ENCODE measurements at places on chromosomes 1 and 21.

GRCh38 chr1:156492591-156493080, 7.9 kb downstream of the MEF2D start:
- no peak for DNase-seq

GRCh38 chr1:20386323-20387081, 95.8 kb downstream of the VWA5B1 start:
- DNase-seq = no peak

GRCh38 chr21:42373196-42373907, 7.0 kb upstream of the TFF1 start:
- no peak for DNase-seq

DNA sequence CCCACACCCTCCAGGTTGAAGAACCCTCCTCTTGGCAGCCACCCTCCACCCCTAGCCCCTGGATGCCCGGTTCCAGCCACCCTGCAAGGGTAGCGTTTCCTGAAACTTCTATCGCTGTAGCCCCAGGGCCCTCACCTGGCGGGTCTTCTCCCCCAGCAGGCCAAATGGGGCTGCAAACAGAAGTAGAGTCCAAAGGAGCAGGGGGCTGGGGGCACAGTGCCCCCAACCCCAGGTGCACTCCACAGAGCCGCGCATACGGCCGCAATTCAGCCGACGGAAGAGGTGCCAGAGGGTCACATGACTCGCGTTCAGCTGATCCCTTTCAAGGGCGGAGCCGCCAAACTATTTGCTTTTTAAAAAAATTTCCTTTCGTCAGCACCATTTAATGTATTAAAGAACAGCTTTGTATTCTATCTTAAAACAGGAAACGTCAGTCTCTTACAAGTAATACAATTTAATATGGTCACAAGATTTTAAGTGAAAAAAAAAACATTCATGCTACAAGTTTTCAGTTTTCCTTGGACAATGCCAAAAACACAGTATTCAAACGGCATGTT, at the start of gene GLMP:
Gene GLMP (minus strand): TSS at position 289 of the 557 bp plus-strand sequence. CDS start 34 bp downstream, at position 255.
- peak; percentile 23 for DNase-seq

GRCh38 chr1:40383488-40384412, 10.2 kb downstream of the SMAP2 start:
- no peak for DNase-seq

- no peak for DNase-seq
Measured at GRCh38 chr1:156226782-156227181, 14.0 kb downstream of the PMF1 start.

- no peak for DNase-seq
Measured at GRCh38 chr21:8994640-8995511, 1526.5 kb upstream of the TPTE start.

DNA sequence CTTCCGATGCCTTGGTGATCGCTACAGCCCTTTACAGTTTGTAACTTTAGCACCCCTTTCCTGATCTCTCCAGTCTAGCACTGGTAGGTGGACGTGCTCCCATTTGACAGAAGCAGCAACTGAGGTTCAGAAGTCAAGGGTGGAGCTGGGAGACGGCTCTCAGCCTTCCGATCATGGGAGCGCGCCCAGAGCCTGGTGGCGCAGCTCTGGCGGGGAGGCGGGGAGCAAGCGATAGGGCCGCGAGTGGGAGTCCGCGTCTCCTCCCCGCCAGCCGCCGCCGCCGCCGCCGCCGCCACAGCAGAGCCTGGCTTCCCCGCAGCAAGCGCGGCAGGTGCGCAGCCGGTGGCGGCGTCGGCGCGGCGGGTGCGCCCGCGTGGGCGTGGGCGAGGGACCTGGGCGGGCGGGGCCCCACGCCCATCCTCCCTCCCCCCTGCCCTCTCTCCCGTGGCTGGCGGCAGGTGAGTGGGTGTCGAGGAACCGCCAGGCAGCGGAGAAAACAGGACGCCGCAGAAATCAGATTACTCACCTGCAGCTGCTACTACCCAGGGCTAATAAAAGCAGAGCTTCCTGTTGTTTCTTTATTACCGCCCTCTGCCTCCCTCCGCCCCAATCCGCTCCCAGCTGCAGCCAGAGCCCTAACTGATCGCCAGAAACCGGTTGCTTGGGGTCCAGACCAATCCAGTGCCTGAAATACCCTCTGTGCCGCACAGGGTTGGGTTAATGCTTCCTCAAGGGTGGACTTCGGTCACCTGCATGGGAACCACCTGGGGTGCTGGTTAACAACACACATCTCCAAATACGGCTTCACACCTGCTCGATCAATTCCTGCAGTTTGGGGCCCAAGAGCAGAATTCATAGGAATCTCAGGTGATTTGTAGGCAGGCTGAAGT, 60.2 kb upstream of the ID3 start:
- peak; percentile 88 for DNase-seq

- no peak for DNase-seq
Measured at GRCh38 chr1:63874278-63874880, 100.6 kb downstream of the ROR1 start.

GRCh38 chr1:162213281-162213912, 143.9 kb downstream of the NOS1AP start:
- DNase-seq = no peak

- DNase-seq = no peak
Measured at GRCh38 chr1:23304140-23304620, 39.9 kb downstream of the HNRNPR start.

- DNase-seq = no peak
Measured at GRCh38 chr1:172452536-172453152, 8.8 kb upstream of the PIGC start.

GRCh38 chr21:35508139-35508888, 459.2 kb upstream of the RUNX1 start:
- DNase-seq = no peak

- no peak for DNase-seq
Measured at GRCh38 chr1:201515895-201516294, 9.0 kb upstream of the CSRP1 start.

- DNase-seq = no peak
Measured at GRCh38 chr1:34050709-34051485, 114.1 kb downstream of the CSMD2 start.

- no peak for DNase-seq
Measured at GRCh38 chr1:211319892-211320291, 6.7 kb upstream of the TRAF5 start.

DNA sequence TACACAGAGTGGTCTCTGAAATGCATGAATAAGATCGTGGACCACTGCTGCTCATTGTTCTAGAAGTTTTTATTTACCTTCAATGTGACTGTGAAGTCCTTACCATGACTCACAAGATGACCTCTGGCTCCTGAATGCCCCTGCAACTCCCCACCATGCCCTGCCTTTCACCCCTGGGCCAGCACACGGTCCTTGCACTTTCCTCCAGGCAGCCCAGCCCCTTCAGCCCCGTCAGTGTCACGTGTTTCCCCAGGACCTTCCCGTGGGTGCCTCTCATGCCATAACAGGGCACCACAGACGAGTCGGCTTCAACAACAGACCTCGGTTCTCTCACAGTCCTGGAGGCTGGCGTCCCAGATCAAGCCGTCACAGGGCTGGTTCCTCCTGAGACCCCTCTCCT, 62.1 kb downstream of the B3GALT5 start:
- DNase-seq = no peak

- no peak for DNase-seq
Measured at GRCh38 chr1:215007880-215008279, 74.7 kb upstream of the KCNK2 start.

- DNase-seq = no peak
Measured at GRCh38 chr1:32040711-32041110, 27.0 kb downstream of the KHDRBS1 start.

DNA sequence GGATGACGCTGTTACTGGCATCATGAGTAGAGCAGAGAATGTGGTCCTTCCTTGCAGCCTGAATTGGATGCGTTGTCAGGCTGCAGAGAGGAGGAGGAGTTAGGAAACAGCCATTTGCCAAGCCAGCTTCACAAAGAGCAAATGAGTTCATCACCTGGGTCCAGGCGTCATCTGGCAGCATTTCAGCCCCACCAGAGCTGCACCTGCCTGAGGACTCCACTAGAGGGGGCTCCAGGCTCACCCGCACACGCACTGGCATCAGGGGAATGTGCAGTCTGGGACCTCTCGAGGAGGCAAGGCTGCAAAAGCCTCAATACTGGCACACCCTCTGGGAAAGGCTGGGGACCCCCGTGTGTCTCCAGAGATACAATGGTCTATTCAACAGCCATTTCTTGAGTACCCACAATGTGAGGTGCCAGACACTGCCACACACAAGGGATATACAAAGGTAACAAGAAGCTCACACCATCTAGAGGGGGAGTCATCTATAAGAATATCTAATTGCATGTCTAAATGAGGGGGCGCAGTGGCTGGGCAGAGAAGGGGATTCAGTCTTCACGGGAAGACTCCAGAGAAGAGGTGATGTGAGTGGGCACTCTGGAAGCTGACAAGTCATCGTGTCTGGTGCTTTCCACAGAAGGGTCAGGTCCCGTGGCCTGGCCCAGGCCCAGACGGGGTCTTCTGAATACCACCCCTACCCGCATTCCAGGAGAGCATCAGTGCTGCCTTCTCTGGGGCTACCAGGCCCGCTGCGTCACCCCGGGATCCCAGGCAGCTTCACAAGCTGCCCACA, 53.5 kb upstream of the CNTN2 start:
- DNase-seq = no peak

DNA sequence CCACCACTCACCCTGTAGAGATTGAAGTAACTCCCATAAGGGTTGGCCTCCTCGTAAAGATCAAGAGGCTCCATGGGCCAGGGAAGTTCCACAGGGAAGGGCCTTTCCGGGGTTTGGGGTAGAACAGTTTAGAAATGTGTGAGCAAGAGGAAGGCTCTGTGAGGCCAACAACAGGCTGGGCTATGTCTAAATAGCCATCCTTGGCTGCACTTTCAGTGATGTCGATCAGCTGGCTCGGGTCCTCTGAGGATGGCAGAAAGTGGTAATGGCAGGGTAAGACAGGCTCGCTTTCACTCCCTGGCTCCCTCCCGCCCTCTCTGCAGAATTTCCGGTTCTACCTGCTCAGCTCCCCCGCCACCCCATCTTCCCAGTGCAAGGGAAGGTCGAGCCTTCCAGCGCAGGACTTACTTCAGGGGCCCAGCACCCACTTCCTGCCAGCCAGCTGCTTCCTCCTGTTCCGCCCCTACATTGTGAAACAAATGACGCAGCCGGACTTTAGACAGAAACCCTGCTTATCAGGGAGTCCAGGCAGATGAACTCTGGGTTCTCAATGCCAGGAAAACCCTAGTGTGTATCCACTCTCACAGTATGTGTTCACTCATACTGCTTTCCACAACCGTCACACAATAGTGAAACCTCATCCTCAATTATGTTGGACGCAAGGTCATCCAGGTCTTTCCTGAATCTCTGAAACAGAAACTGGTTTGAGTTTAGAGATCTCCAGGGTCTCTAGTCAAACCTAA, 7.3 kb downstream of the F11R start:
- peak; percentile 55 for DNase-seq

DNA sequence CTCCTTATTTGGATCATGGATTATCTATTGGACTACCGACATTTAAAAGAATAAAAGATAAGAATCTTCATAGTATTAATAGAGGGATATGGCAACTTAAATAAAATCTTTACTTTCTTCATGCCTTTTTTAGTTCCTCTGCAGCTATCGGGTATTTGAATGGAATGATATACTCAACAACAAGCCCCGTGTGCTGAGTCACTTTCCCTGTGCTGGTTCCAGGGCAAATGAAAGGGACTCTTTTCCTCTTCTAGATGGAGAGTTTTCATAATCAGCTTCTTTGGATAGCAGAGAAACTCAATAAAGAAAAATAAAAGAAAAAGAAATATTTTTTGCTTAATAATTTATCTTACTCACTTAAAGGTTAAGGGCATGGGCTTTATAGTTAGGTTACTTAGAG, 213.7 kb downstream of the LRRC40 start:
- DNase-seq = no peak

DNA sequence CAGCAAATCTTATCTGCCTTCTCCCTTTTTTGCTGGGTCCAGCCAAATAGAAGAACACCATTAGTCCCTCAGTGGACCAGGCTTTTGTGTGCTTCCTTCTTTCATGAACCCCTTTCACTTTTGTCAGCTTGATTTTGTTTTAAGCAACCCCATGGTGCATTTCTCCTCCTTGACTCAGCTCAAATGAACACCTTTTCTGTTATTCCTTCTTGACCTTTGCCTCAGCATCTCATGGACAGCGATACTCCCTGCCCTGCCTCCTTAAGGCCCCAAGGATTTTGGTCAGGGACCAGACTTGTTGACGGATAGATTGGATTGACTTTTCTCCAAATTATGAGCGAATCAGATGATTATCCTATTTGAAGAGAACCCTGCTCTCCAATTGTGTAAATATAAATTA, 356.6 kb upstream of the USP24 start:
- no peak for DNase-seq

- DNase-seq = no peak
Measured at GRCh38 chr1:164999146-164999545, 357.4 kb downstream of the LMX1A start.

DNA sequence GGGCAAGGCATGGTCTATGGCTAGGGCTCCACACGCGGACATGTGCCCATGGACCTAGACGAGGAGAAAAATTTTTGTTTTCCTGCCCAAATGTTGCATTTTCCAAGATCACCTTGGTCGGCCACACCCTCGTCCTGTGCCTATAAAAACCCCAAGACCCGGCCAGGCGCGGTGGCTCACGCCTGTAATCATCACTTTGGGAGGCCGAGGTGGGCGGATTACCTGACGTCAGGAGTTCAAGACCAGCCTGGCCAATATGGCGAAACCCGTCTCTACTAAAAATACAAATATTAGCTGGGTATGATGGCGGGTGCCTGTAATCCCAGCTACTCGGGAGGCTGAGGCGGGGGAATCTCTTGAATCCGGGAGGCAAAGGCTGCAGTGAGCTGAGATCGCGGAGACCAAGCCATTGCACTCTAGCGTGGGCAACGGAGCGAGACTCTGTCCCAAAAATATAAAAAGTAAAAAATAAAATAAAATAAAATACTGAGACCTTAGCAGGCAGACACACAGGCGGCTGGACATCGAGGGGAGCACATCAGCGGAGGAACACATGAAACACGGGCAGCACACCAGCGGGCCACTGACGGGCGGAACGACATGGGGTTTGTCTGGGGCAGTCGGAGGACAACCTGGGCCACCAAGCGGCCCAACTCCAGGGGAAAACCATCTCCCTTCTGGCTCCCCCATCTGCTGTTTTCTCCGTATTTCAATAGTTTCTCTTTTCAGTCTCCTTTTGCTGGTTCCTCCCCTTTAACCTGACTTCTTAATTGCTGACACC, 60.7 kb upstream of the TBX15 start:
- DNase-seq = no peak

- no peak for DNase-seq
Measured at GRCh38 chr1:68321084-68321685, 88.9 kb upstream of the WLS start.

GRCh38 chr1:227218870-227219573, 99.3 kb downstream of the CDC42BPA start:
- DNase-seq = no peak

- no peak for DNase-seq
Measured at GRCh38 chr1:244445320-244446181, 6.2 kb downstream of the ADSS2 start.

DNA sequence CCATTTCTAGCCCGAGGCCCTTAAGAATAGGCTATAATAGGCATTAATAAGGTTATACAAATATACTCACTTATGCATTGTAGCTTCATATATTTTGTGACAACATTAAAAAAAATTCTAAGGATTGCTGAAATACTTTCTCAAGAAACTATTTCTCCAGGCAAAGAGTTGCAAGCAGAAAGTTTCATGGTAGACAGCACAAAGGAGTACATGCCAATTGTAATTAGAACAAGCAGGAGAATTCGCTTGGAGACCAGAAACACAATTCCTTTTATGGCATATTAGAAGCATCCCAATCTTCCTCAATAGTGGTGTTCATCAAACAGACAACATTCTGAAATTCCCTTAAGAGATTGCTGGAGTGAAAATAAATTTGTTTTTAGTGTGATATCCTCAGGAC, 122.8 kb downstream of the CRB1 start:
- no peak for DNase-seq
